ENCODE measurements at places on chromosomes 2 and 18.

GRCh38 chr2:45781464-45781811 is 130.0 kb downstream of the PRKCE start:
- DNase-seq, result no peak

DNA sequence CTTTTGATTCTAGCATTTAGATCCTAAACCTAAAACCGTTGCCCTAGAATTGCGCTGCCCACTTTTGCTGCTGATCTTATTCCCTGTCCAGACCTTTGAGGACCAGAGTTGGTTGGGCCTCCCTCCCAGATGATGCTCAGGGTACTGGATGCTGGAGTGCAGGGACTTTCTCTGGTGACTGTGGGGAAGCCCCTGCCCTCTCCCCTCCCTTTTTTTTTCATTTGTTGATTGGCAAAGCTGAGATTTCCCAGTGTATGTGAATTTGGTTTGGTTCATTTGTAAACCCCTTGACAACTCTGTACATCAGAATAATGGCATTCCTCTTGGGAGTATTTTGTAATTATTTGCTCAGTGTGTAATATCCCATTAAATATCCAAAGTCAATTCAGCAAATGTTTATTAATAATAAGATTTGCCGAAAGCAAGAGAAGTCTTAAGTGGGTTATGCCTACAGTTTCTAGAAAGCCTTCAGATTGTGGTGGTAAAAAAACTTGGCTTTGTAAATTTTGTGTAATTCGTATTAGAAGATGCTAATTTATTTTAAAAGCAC is 28.3 kb downstream of the RAB31 start:
- DNase-seq, result no peak

DNA sequence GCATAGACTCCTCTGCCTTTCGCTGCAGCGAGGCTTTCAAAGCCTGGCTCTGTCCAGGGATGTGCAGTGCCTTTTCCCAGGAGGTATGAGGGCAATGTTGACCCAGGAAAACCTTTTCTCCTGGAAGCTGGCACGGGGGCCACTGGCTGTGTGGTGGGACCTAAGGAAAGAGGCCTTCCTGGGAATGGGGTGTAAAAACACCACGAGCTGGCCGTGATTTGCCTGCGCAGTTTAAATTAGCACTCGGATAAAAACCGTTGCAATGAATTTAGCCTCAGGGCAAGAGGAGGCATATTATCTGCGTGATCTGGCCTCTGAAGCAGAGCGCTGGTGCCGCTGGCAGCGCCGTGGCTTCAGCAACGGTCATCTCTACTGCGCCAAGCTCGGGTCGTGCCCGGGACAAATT is 3.0 kb downstream of the OSR1 start:
- no peak for DNase-seq

DNA sequence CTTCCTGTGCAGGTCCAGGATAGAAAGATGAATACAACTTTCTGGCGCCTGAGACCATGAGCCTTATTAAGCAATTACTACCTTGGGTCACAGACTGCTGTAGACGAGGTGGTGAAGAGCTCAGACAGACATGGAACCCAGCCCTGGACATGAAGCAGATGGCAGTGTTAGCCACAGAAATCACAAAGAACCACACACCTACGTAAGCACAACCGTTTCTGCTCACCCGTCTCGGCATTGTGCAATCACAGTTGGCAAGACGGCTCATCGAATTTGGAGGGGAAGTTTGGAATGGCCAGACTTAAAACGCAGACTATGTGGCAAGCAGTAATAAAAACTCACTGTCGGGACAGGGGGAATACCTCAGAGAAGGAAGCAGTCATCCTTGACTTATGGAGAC is 24.3 kb upstream of the ASPRV1 start:
- DNase-seq, result no peak

- no peak for DNase-seq
Observed at GRCh38 chr2:18445433-18446320, 114.8 kb downstream of the RDH14 start.

GRCh38 chr2:112048887-112049286 is 6.2 kb upstream of the TMEM87B start:
- peak; percentile 14 for DNase-seq

DNA sequence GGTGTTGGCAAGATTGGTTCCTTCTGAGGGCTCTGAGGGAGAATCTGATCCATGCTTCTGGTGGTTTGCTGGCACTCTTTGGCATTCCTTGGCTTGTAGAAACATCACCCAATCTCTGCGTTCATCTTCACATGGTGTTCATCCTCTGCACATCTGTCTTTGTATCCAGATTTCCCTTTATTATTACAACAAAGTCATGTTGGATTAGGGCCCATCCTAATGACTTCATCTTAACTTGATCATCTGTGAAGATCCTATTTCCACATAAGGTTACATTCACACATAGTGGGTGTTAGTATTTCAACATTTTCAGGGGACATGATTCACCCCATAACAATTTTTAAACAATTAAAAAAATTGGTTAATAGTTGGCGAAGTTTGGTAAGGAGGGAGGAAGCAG is 177.4 kb upstream of the CWC22 start:
- DNase-seq, result no peak

- no peak for DNase-seq
Observed at GRCh38 chr2:240219208-240219890, 78.9 kb upstream of the OTOS start.

DNA sequence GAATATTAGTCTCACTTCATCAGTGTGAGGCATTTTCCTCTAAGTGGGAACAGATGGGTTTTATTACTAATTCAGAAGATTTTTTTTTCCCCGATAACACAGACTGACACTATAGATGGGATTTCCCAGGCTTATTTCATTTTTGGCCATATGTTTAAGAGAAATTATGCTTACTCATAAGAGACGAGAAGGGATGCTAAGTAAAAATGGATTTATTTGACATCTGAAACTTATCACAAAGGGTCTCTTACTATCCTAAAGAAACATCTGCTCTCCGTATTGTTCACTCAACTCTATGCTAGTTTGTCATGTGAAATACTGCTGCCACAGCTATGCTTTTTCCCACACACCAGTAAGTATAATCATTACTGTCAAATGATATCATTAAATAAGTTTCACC is 1476.3 kb downstream of the LRP1B start:
- DNase-seq, result no peak

GRCh38 chr2:118852605-118853128 is 5.2 kb upstream of the EN1 start:
- no peak for DNase-seq

DNA sequence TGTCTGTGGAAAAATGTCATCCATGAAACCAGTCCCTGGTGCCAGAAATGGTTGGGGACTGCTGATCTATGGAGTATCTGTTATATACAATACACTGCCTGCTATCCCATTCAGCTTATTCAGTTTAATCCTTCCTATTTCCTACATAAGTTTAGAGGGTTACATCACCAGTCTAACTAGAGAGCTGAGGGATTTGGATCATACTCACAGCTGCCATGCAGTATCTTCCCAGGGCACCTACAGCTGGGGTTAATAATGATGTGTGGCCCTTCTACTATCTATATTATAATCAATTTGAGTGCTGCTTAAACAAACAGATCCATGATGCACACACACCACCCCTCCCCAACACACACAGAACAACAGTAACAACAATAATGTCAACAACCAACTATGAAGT is 524.0 kb downstream of the LRRTM4 start:
- no peak for DNase-seq

DNA sequence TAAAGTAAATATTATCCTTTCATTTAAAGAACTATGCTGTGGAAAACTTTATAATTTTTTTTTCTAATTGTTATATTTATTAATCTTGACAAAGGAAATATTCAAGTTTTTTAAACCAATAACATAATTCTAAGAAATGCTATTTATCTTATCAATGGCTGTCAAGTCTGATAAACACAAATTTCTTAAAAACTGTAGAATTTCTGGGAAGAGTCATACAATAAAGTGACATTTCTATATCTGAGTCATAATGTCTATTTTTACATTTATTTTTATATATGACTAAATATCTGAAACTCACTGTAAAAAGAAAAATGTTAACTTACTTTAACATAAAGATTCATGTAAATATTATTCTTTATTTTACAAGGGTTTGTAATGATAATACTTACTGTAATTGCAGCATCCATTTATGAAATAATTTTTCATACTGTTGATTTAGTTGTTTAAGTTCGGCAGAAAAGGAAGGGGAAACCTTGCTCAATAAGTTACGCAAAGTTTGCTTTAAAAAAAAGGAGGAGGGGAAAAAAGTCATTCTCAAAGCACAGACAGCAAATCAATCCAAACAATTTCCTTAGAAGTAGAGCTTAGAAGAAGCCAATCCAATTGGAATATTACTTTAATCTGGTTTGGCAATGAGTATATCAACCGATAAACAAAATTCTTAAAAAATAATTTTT is 32.4 kb downstream of the ORC2 start:
- DNase-seq, result no peak

DNA sequence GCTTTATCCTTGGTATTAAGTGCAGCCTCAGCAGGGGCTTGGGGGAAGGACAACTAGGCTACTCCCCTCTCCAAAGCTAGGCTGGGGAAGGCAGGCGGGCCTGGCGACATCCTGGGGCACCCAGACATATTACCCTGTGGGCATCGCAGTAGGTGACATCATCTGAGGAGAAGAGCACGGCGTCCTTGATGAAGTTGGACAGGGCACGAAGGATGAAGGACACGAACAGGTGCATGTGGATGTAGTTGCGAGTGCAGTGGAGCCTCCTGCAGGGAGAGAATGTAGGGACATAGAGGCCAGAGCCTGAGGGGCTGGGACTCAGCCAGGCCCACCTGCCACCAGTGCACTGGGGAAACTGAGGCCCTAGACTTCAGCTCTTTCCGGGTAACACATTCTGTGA is 32.3 kb downstream of the TMEM37 start:
- DNase-seq, result no peak
